ENCODE measurements at places on chromosomes 7 and 10.
A peak's percentile ranks its signal among the peaks of the same experiment; 100 is the strongest.

- no peak for DNase-seq
Observed at GRCh38 chr7:134707663-134708378, 61.2 kb downstream of the BPGM start.

DNA sequence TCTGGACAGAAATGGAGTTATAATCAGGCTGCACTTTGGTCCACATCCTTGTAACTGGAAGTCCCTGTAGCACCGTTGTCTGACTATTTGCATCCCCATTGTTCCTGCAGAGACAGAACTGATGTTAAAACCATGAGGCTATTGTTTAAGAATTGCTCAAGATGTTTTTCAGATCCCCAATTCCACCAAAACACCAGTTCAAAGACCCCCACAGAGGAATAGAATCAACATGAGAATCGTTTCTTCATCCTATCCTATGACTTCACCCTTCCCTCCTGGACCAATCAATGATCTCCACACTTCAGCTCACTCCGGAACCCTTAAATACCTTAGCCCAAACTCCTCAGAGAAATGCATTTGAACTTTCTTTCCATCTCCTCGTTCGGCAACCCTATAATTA is 57.1 kb upstream of the GRID1 start:
- no peak for DNase-seq

GRCh38 chr7:111872450-111873325 is 310.4 kb upstream of the IMMP2L start:
- no peak for DNase-seq

DNA sequence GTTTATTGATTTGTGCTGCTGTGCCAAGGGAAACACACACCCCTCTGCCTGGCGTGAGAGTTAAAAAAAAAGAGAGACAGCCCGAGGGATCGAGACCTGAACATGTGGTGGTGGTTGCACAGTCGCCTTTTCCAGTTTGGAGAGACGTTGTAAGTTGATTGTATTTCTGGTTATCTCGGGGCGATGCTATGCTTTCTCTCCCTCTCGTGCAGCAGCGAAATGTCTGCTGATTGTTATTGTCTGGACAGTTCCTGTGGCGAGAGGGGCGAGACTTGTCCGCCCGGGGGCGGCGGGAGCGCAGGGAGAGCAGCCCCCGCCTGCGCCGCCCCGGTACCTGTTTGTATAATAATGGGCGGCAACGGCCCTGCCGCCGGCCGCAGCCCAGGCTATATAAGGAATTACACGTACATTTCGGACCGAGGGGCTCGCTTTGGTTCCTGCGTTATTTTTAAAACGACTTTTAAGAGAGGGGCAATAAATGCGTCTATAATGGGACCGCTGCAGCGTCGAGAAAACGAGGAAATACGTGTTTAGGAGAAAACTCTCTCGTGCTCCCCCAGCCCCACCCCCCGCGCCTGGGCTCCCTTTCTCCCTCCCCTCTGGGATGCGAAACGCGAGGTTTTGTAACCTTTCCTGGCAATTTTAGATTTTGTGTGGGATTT is 1.7 kb downstream of the ZEB1 start:
- peak; percentile 36 for DNase-seq

DNA sequence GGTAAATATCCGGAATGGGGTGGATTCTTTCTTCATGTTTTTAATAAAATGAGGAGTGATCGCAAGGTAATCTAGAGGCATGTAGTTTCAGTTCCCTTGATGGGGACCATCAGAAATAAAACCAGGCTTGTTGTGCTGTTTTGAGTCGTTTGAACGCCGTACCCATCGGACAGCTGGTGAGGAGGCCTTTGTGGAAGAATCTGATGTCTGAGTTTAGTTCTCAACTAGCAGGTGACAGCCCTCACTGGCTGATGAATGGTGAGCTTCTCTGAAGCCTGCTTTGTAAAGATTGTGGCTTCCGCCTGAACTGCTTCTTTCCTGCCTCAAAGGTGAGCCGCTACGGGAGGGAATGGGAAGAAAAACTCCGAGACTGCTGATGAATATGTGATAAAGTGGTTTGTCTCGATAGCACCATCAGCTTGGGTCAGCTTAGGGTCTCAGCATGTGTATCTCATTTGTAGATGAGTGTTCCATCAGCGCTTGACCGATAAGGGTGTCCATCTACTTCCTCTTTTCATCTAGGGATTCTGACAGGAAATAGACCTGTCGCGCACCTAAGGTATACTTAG is 977 bp downstream of the TMEM248 start:
- DNase-seq = no peak

DNA sequence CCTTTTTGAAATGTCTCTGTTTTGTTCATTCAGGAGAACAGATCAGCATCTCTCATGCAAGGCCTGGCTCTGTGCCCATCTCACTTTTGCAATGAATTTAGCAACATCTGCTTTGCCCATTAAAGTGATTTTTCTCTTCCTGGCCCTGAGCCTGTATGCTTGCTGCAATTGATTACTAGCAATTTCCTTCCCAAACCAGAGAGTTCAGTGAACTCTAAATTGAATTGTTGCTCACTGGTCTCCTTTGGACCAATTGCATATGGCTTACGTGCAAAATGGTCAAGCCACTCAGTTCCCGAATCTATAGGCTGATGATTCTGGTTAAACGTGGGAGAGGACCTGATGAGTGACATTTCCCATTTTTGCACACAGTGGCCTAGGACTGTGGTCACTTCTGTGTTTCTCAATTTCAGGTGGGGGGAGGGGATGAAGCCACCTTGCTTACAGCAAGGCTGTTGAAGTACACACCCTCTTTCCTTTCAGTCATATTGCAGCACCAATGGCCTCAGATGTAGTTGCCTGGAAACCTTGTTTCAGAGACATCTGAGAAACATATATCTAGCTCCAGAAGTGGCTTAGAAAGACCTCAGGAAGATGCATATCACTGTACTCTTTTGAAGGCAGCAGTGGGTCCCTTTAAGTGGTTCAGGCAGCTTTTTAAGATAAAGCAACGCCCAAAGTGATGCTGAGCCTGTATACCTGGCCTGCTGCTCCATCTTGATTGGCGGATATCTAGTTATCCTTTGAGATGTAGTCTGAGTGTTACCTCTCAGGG is 201.4 kb downstream of the PTEN start:
- DNase-seq = no peak

DNA sequence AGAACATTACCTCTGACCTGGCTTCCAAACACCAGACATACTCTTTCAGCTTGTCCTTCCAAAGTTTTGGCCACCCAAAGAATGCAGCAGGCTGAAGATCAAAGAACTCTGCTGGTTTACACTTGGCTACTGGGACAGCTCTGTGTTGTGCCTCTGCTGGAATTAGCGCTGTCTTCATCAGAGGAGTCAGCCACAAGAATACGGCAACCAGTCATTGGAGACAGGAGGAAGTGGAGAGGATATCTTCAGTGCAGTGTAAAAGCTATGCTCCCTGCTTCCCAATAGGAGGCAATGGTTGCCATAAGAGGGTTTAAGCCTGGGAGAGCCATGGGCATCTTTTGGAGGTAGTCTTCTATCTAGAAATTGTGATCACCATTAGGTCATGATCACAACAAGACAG is 126.7 kb upstream of the WNT16 start:
- no peak for DNase-seq

- DNase-seq = no peak
Observed at GRCh38 chr10:52703898-52704297, 68.7 kb downstream of the MBL2 start.

DNA sequence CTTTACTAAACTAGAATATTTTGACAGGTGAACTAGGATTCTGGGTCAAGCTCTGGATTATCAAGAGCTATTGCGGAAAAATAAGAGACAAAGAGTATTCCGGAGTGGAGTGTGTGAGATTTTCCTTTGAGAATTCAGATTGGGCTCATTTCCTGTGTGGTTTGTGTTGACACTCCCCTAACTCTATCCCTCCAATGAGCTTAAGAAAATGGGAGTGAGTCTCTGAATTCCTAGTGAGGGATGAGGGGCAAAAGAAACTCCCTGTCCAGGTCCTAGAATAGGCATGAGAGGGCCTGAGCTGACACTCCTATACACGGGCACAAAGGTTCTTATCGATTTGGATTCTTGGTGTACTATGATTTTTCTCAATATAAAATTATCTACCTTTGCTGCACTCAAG is 10.2 kb downstream of the KLF14 start:
- no peak for DNase-seq

DNA sequence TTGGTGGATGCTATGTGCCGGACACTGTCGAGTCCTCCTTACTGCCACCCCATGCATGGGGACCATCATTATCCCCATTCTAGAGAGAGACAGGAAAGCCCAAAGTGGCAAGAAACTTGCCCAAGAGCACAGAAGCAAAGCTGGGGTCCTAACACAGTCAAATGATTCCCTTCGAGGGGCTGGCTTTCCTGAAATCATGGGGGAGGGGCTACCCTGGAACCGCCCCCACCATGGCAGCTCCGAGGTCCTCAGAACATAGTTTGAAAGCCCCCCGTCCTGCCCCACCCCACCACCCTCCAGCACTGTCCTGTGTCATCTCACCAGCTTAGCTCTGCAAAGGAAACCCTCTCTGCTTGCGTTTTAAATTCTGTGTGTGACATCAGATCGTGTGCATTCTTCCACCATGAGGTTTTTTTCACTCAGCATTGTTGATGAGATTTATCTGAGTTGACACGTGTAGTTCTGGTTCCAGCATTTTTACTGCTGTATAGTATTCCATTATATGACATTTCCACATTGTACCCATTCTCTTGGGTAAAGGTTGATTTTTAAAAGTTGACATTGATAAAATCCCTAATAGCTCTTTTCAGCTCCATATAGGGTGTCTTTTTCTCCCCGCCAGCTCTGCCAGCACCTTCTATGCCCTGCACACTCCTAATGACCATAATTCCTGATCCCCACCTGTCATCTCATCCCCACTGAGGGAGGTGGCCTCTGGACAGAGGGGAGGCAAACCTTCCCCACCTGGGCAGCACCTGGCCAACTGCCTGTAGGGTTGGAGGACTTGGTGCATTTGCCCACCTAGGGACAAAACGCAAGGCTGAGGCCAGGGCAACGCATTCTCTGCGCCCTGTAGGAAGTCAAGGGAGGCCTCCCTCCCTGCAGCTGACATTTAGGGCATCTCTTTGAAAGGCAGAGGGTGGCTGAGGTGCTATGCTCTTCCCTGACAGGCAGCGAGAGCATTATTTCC is 100.2 kb upstream of the GPR26 start:
- DNase-seq = no peak

- DNase-seq = no peak
Observed at GRCh38 chr10:77707570-77707969, 70.0 kb upstream of the KCNMA1 start.

- no peak for DNase-seq
Observed at GRCh38 chr10:3774814-3775695, 10.0 kb downstream of the KLF6 start.

- DNase-seq = no peak
Observed at GRCh38 chr10:100687143-100688003, 58.0 kb upstream of the PAX2 start.

- DNase-seq = peak; percentile 20
Observed at GRCh38 chr7:1505731-1506550, 1.8 kb upstream of the INTS1 start.

- no peak for DNase-seq
Observed at GRCh38 chr7:94266238-94266644, 128.5 kb upstream of the COL1A2 start.

DNA sequence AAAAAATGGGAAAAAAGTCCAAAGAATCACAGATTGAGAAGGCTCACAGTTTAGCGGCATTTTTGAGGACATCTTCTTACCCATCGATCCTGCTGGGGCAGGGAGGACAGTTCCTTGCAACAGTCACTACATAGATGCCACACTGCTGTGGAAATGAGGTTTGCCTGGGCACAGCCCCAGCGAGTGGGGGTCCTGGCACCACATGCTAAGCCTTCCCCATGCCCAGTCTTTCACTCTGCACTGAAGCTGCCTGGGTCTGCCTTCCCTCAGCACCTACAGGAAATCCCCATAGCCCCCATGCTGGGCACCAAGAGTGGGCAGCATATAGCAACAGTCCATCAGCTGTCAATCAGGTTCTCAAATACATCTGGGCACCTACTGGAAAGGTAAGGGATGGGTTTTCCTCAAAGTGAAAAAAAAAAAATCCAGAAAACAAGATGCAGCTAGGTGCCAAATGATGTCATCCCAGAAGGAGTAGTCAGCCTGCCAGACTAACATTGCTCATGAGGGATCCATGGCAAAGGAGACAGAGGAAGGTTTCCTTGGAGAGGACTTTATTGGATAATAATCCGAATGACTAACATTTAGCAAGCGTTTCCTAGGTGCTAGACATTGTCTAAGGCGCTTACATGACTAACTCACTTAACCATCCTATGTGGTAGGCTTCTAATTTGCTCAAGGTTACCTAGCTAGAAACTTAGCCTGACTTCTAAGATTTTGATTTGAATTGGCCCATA is 125.7 kb upstream of the CXCL12 start:
- no peak for DNase-seq
